ENCODE measurements at places on chromosomes 12 and 14.

GRCh38 chr14:51401756-51402155 lies 161.7 kb downstream of the TMX1 start:
- DNase-seq, result no peak

- no peak for DNase-seq
Measured at GRCh38 chr12:82029936-82030335, 270.8 kb upstream of the PPFIA2 start.

- peak; percentile 25 for DNase-seq
Measured at GRCh38 chr14:78448164-78449094, 278.3 kb downstream of the NRXN3 start.

GRCh38 chr14:23408307-23408630 lies 196 bp upstream of the MYH6 start:
- no peak for DNase-seq

DNA sequence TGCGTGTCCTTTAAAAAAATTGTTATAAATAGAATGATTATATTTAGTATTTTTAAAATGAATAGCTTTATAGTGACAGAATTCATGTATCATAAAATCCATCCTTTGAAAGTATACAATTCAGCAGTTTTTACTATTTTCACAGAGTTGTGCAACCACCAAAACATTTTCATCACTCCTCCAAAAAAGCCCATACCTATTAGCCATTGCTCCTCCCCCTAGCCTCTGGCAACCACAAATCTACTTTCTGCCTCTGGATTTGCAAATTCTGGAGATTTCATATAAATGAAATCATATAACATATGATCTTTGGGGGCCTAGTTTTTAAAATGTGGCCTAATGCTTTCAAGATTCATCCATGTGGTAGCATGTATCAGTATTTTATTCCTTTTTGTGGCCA lies 117.9 kb upstream of the MED13L start:
- DNase-seq, result no peak

DNA sequence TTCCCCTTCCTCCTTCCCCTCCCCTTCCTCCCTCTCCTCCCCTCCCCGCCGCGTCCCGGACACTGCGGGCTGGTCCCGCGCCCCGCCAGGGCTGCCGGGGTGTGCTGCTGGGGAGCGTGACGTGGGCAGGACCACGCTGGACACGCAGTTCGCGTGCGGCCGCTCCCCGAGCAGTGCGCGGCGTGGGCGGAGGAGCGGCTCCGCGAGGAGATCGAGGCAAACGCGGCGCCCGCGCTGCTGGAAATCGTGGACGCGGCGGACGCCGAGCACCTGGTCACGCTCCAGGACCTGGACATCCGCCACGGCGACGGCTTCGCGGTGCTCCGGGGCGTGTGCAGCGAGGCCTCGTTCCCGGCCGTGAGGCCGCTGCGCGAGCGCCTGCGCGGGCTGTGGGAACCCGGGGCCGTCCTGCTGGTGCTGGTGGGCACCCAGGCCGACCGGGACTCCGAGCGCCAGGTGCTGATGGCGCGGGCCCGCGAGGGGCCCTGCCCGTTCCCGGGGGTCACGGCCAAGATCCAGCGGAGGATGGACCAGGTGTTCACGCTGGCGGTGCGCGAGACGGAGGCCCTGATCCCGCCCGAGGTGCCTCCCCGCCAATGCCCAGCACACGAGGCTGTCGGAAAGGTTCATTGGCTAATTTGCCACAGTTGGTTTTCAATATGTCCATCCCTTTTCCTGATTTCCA lies 84.3 kb downstream of the TNFAIP2 start:
- no peak for DNase-seq

- no peak for DNase-seq
Measured at GRCh38 chr12:65200007-65200665, 30.8 kb downstream of the LEMD3 start.

DNA sequence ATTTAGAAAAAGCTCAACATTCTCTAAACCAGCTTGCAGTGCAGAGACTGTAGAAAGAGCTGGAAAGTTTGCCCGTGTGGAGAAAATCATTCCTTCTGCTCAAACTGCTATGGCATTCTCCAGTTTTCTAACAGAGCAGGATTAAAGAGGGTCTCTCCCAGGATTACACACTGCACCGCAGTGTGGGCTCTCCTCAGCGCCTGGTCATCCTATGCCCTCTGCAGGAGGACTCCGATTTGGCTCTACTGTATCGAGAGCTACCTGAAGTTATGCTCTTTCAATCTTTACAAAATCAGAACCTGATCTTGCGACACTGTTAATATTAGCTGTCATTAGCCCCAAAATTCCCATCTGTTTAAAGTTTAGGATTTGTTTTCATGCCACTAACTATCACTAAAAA lies 33.0 kb downstream of the BHLHE41 start:
- no peak for DNase-seq

DNA sequence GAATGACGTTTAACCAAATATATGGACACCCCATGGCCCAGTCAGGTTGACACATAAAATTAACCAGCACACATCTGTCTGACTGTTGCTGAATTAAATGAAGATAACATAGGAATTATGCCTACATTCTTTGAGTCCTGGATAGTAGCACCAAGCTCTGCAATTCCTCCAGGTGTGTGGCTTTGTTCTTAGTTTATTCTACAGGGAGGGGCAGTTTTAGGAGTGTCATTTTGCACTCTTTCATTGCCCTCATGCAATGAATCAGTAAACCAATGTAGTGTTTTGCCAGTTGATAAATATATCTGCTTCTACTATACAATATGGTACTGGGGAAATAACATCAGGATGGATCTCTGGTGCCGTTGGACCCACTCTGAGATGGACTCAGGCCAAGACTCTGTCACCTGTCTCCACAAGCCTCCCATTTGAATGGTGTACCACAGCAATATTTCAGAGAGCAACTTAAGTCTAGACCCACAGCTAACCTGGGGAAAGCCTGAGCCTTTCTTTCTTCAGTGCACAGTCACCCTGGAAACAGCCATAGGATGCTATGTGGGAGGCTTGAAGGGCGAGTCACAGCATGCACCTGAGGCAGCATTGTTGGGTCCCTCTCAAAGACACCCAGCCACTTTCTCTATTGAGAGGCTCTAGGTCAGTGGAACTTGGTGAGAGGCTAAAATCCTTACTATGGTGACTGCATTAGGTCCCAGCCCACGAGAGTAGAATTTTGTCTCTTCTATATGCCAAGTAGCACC lies 73.2 kb downstream of the ANO4 start:
- peak; percentile 43 for DNase-seq

GRCh38 chr12:83128540-83128939 lies 441.8 kb downstream of the TMTC2 start:
- no peak for DNase-seq

DNA sequence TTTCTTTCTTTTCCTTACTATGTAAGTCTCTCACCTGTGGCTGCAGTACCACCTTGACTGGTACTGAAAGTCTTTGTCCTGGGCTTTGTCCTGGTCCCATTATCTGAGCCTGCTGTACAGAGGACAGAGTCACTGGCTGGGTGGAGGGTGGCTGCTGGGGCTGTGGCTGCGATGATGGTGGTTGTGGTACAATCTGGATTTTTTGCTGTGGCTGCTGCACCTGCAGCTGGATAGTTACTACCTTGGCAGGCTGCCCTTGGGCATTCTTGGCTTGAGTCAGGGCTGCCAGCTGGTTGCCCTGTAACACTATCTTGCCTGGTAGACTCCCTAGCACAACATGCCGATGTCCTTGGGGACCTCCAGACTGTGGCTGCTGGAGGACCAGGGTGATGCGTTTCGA lies 27.0 kb downstream of the CHD8 start:
- DNase-seq, result no peak

DNA sequence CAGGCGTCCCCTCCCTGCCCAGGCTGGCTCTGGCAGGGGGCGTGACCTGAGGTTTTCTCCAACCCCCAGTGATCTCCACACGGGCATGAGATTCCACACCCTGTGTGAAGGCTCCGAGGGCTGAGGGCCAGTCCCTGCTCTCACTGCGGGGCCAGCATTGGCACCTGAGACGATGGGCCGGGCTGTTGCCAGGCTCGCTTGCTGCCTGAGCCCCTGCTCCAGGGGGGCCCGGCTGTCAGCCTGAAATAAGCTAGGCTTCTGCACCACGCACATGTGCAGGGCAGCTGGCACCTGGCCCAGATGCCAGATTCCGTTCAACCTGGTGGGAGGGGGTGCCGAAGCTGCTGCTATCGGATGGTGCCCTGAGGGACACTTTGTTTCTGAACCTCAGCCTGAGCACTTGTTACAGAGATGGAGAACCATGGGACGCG lies 196.5 kb upstream of the PRMT8 start:
- DNase-seq, result no peak

GRCh38 chr14:83342590-83342989 lies 1808.9 kb upstream of the SEL1L start:
- DNase-seq, result no peak

- DNase-seq, result peak; percentile 37
Measured at GRCh38 chr12:43282106-43282505, 269.9 kb downstream of the ADAMTS20 start.

GRCh38 chr12:104312654-104313053 lies 9.1 kb downstream of the EID3 start:
- DNase-seq, result no peak

GRCh38 chr12:109291521-109292341 lies 17.4 kb downstream of the FOXN4 start:
- peak; percentile 40 for DNase-seq

GRCh38 chr14:33120341-33120740 lies 181.7 kb downstream of the NPAS3 start:
- DNase-seq, result no peak

- DNase-seq, result no peak
Measured at GRCh38 chr12:69091442-69092017, 147.8 kb upstream of the CPSF6 start.

DNA sequence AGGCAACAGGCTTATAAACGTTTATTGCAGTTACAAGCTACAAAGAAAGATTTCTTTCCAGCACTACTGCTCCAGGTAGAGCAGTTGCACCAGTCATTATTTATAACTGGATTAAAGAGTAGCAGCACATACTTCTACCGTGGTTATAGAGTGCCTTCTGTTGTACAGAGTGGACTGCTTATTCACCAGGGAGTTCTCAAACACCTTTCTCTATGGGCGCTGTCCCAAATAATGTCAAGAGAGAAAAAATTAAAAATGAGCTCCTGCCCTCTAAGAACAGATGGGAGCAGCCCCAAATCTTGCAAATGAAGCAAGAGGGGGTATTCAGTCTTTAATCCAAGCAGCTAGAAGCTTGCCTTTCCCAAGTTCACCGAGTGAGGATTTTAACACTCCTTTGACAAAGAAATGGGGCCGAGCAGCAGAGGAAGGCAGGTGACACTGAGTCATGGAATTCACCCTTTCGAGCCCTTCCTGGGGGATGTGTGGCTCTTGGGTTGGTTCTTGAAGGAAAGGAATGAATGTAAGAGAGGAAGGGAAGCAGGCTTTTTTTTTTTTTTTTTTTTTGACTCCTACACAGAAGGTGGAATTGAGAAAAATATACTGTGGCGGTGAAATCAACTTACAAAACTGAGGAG lies 181.2 kb downstream of the PRKCH start:
- DNase-seq, result no peak

DNA sequence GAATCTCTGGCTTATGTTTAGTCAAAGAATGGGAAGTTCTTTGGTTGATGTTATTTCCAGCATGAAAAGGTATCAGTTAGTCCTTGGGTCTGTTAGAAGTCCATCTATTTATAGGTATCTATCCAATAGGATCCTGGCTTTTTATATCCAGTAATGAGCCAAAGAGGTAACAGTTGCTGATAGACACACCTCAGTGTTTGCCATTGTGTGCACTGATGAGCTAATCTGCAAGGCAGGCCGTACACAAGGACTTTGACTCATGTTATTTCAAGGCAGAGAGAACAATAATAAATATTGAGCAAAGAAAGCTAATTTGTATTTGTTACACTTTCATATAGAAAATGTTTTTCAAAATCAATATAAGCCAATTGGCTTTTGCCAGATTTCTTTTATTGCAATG lies 56.4 kb downstream of the GLT1D1 start:
- DNase-seq, result no peak

GRCh38 chr14:51554339-51554920 lies 97.3 kb upstream of the FRMD6 start:
- DNase-seq, result no peak

- DNase-seq, result no peak
Measured at GRCh38 chr12:93824514-93825500, 147.6 kb downstream of the CRADD start.

- no peak for DNase-seq
Measured at GRCh38 chr14:74979029-74979428, 23.6 kb upstream of the PGF start.

DNA sequence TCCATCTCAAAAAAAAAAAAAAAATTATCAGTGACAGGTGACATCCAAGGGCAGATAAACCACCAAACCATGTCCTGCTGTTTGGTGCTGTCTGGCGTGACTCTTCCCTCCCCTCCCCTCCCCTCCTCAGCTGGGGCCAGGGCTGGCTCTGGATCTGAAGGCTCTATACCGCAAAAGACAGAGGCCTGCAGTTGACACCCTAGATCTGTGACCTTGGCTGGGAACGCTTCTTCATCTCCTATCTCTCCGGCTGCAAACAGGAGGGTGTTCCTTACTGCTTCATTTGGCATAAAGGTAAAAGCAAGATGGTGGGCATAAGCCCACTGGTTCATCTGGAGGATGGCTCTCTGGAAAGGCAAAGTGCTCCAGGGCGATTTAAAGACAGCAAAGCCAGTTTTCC lies 126.8 kb upstream of the PRMT8 start:
- DNase-seq, result no peak

GRCh38 chr12:122545855-122546254 lies 18.8 kb downstream of the KNTC1 start:
- no peak for DNase-seq

DNA sequence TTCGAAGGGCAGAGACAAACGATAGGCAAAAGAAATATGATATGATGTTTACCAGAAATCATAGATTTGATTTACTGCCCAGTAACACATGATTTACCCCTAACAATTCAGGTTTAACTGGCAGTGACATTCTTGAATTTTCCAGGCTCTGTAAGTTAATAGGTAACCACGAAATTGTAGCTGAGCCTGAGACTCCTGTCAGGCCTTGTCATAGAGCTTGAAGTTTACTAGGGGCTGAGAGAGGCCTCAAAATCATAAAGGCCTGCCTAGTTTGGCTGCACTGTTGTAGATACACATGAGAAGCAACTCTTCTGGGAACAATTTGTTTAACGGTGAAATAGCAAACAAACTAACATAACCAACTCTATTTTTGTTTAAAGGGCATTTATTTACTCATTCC lies 3.3 kb downstream of the ERP27 start:
- no peak for DNase-seq

DNA sequence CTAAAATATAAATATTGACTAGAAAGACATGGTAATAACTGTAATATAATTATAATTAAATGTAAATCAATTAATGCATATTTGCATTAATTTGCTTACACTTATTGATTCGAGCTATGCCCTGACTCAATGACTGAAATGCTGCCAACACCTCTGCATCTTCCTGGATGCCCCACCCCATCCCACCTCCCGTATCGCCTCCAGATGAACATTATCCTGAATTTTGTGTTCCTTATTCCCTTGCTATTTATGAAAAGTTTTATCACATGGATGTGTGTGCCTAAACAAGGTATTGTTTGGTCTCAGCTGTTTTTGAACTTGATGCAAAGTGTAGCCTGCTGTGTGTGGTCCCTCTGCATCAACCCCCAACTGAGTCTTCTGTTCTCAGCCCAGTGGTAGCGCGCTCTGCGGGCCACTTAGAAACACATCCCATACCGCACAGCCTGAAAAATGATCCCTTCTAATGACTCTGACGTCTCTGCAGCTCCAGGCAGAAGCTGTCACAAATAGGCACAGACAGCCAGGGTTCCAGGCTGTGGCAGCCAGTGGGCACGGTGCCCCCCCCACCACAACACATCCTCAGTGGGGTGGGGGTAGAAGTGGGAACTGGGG lies 96.5 kb downstream of the PRMT8 start:
- DNase-seq, result no peak

GRCh38 chr12:44603701-44604100 lies 272.4 kb downstream of the NELL2 start:
- no peak for DNase-seq

GRCh38 chr12:14611640-14612203 lies 44.0 kb upstream of the PLBD1 start:
- no peak for DNase-seq
